ENCODE measurements at places on chromosomes 1 and 21.

- peak overlapping the region; percentile 25 for H3K4me3 ChIP-seq
- H3K27me3 ChIP-seq, result no peaks in the 10 kb centered on the region
- H3K36me3 ChIP-seq, result no peaks in the 10 kb centered on the region
- peak overlapping the region; percentile 19 for H3K27ac ChIP-seq
- DNase-seq, result no peak
These were observed 21.2 kb upstream of the IFNAR2 start for GRCh38 chr21:33208534-33208933.

- no peak for DNase-seq
- no peaks in the 10 kb centered on the region for H3K36me3 ChIP-seq
- H3K27ac ChIP-seq, result no peak overlapping the region
These were observed 8.3 kb downstream of the NFIA start for GRCh38 chr1:61090546-61091202.

DNA sequence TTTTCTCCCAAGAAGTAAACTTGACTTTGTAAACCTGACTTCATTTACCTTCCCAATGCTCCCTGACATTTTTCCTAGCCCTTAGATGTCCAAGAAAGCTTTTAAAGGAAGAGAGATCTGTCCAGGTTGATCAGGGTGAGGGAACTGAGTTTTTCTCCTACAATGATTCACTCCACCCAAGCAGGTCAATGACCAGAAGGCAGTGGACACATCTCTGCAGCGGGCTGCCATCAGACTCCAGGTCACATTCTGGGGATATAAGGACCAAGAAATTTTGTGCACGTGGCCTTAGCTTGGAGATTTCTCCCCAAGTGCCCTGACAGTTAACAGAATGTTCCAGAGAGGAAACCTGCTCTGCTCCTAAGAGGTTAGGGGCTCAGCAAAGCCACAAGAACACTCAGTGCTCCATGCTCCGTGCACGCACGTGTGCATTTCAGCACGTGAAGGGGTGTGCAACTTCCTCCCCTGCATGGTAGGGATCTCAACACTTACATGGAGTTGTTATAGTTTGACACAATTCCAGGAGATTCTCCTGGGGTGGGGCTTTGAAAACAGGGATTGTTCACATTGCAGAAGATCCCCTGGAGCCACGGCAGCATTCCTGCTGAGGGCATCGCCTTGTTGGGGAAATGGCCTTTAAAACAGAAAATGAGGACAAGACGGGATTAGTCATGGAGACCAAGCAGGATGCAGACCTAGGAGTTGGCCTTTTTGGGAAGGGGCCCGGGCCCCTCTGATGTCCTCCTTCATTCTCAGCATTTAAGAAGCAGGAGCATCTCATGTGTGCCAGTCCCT, 9.8 kb downstream of the ABCA4 start:
- H3K27ac ChIP-seq, result no peak overlapping the region
- no peaks in the 10 kb centered on the region for H3K36me3 ChIP-seq
- H3K4me3 ChIP-seq, result no peak overlapping the region
- no peaks in the 10 kb centered on the region for H3K4me1 ChIP-seq
- no peak for DNase-seq
- peaks cover 19% of the 10 kb centered on the region for H3K27me3 ChIP-seq

- peaks cover 6% of the 10 kb centered on the region for H3K4me1 ChIP-seq
- H3K36me3 ChIP-seq, result no peaks in the 10 kb centered on the region
- no peak overlapping the region for H3K4me3 ChIP-seq
- H3K27me3 ChIP-seq, result peaks cover 11% of the 10 kb centered on the region
- H3K27ac ChIP-seq, result peak overlapping the region; percentile 23
These were observed 363.0 kb downstream of the SETD4 start for GRCh38 chr21:35697321-35697808.

DNA sequence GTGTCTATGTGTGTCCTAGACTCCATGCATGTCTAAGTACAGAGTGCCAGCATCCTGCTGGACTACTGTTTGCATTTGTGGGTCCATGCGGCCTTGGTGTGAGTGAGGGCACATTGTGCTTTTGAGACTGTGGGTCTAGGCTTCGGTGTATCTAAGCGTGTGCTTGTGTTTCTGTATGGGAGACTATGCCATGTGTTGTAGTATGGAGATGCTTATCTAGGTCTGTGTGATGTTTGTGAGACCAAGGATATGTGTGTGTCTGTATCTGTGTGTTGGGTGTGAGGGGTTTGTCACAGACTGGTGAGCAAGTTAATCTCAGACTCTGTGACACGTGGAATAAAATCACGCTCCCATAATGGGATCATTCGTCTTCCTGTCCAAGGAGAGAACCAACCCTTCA, 14.5 kb downstream of the AHDC1 start:
- no peaks in the 10 kb centered on the region for H3K27me3 ChIP-seq
- no peaks in the 10 kb centered on the region for H3K36me3 ChIP-seq
- no peak overlapping the region for H3K27ac ChIP-seq

DNA sequence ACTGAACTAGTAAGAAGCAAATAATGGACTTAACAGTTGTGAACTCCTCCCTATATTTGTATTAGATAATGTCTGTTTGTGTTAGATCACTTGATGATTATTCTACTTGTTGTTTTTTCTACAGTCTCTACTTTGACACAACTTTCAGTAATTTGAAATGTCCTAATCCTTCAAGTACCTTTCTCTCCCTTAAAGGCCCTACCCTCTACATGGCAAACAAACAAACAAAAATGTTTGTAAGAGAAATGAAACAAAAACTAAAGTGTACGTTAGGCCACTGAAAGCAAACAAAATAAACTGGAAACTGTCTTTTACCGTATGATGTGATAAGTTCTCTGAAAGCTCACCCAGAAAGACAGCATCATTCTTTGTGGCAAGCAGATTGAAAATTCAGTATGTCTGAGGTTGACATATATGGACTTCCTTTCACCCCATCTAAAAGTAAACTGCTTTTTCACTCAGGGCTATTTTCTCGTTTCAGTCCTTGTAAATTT, 255.9 kb upstream of the SNX7 start:
- H3K4me1 ChIP-seq, result no peaks in the 10 kb centered on the region
- no peak overlapping the region for H3K4me3 ChIP-seq
- no peak overlapping the region for H3K27ac ChIP-seq
- H3K27me3 ChIP-seq, result no peaks in the 10 kb centered on the region
- H3K36me3 ChIP-seq, result no peaks in the 10 kb centered on the region
- no peak for DNase-seq

GRCh38 chr1:119752592-119752991, 16.1 kb downstream of the HMGCS2 start:
- peaks cover 11% of the 10 kb centered on the region for H3K27me3 ChIP-seq
- no peaks in the 10 kb centered on the region for H3K36me3 ChIP-seq
- no peak overlapping the region for H3K4me3 ChIP-seq
- no peak for DNase-seq
- peak overlapping the region; percentile 27 for H3K27ac ChIP-seq
- no peaks in the 10 kb centered on the region for H3K4me1 ChIP-seq
